ENCODE measurements at places on chromosomes 2 and 18. TPM values are rescaled to one million over a fixed set of nuclear protein-coding genes. Genes with fewer than 3 reads are reported as not detected.

- no peak for DNase-seq
Measured at GRCh38 chr2:218445602-218446001, 26.7 kb downstream of the VIL1 start.

- no peak for DNase-seq
Measured at GRCh38 chr2:217940261-217941220, 62.3 kb downstream of the TNS1 start.

DNA sequence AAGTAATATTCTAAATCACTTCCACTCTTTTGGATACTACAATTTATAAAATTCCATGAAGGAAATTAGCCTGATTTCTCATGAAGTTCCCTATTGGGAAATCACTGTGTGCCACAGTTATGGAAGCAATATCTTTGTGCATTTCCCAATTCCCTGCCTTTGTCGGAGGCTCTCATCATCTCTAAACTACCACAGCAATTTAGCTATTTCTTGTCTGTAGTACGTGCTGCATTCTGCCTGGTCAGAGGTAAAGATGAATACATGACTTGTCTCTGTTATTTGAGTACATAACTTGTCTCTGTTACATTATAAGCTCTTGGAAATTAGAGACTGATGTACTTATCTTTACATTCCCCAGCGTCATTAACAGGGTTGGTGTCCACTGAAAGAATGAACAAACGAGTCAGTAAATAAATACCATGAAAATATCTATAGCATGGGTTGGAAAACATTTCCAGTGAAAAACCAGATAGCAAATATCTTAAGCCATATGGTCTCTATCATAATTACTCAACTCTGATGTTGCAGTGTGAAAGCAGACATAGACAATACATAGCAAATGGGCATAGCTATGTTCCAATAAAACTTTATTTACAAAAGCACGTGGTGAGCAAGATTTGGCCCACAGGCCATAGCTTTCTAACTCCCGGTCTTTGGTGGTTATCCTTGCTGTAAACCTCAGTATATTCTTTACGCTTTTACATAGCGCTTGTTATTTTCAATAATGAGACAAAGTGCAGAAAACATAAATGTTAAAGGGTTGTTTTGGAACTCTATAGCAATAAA lies 78.8 kb downstream of the BCL2 start:
- no peak for DNase-seq

DNA sequence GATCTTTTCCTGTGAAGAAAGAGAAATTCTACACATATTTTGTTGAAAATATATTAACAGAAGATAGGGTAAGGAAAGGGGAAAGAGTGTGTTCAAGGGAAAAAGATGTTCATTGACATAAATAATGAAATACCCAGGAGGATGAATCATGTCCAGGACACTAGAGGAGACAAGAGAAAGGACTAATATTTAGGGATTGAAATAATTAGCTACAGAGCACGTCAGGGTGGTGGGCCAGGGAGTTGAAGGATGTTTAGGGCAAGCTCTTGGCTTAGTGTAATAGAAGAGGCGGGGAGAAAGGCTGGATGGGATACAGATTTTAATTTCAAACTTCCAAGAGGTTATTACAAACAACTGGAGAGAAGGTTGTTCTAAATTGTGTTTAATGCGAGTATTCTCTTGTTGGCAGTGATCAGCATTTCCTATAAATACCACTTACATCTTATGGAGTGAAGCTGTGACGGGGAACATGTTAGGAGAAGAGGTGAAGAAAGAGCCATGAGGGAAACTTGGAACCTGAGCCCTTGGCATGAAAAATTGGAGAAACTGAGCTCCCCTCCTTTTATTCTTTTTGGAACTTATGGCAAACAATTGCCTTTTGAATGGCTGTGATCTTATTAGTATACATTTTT lies 36.6 kb upstream of the CETN1 start:
- no peak for DNase-seq

- no peak for DNase-seq
Measured at GRCh38 chr2:19356545-19357401, 1.6 kb downstream of the OSR1 start.

DNA sequence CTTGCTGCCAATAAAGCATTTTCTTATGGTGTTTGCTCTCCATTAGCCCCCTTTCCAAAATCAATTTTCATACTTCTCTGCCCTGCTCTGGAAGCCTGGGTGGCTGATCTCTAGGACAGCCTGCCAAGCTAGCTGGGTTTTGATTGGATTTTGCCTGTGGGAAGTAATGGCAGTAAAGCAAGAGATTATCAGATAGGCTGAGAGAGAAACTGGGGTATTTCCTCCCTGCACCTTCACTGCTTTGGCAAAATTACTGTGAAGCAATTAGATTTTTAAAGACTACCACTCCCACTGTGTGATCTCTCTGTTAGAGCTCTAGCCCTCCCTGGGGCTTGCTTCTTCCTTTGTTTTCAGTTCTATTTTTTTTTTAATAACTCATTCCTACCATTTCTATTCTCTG lies 223.8 kb downstream of the DLGAP1 start:
- no peak for DNase-seq

- no peak for DNase-seq
Measured at GRCh38 chr2:173693044-173693589, 272.1 kb downstream of the SP3 start.

Gene ZSWIM2
- polyA plus RNA-seq, result not detected

Gene TEX44
- polyA plus RNA-seq, result not detected

Gene COBLL1
- 2.6 TPM for polyA plus RNA-seq

Measured in A549 (cell line).